GM04503 (cell line): ENCODE measurements at places on chromosomes 1 and 21.

DNA sequence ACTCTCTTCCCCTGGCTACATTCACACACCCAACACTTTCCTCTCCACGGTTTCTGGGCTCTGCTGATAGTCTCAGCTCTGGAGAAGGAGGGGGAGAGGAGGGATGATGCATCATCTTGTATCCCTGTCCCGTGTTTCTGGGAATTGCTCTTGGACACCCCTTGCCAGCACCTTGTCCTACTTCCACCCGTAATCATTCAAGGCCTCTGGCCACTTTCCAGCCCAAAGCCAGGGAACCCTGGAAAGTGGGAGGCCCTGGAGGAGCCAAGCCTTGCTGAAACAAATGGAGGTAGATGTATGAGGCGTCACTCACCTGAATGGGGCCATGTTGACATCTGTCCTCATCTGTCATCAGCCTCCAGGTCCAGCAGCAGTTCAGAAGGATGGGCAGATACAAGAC is 4.4 kb downstream of the PLEKHO1 start:
- no peak for DNase-seq

DNA sequence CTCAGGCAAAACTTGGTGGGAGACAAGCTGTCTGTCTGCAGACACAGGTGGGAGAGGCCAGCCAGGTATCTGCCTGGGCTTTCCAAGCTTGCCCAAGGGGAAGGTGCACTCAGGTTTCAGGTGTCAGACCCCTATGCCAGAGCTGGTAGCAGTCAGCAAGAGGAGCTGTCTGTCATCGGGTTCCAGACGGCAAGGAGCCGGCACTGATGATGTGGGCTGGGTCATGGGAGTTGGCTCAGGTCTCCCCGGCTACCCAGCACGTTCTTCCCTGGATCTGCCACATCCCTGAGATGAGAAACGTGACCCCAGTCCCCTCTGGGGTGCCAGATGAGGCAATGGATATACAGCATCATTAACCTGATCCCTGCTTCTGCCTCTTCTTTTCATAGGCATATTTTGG is 23.0 kb downstream of the TMCC2 start:
- no peak for DNase-seq

DNA sequence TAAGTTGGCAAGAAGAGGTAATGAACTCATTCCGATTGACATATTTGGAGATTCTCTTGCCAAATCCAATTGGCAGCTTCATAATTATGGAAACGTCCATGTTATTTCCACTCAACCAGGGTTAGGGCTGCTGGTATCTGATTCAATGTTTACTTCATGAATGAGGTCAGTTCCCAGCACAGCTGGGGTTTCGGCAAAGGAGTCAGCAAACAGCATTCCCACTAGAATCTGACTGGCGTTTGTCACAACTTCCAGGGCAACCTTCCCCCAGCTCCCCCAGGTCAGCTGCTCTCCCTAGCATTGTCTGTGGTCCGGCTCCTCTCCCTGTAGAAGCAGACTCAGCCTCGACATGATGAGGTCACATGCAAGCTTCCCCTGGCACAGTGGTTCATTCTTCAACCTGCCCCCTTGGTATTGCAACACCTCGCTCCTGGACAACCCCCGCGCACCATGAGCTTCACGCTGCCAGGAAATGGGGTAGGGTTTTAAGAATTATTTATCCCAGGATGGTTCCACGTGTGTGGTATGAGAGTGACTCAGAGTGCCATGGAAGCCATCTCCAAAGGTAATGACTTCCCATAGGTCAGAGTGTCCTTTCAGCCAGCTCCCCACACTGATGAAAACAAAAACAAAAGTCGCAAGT is 100.7 kb upstream of the SLC25A33 start:
- no peak for DNase-seq

- DNase-seq: no peak
Measured at GRCh38 chr1:161768461-161768860, 2.3 kb downstream of the ATF6 start.

- no peak for DNase-seq
Measured at GRCh38 chr1:156488566-156489165, 11.9 kb downstream of the MEF2D start.

DNA sequence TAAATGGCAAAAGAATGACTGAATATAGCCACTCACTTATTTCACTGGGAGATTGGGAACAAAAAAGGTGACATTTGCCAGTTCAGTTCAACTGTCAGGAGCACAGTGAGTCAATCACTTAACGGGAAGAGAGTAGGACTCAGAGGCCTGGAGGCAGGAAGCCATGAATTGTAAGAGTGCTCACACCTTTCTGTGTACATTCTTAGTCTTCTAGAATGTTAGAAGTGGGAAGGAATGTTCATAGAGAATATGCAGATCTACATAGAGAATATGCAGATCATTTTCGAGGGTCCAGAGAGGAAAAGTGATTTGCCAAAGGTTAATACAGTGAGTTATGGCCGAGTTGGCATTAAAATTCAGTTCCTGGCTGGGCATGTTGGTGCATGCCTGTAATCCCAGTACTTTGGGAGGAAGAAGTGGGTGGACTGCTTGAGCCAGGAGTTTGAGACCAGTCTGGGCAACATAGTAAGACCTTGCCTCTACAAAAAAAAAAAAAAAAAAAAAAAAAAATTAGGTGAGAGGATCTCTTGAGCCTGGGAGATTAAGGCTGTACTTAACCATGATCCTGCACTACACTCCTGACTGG is 8.3 kb downstream of the IL20 start:
- no peak for DNase-seq

DNA sequence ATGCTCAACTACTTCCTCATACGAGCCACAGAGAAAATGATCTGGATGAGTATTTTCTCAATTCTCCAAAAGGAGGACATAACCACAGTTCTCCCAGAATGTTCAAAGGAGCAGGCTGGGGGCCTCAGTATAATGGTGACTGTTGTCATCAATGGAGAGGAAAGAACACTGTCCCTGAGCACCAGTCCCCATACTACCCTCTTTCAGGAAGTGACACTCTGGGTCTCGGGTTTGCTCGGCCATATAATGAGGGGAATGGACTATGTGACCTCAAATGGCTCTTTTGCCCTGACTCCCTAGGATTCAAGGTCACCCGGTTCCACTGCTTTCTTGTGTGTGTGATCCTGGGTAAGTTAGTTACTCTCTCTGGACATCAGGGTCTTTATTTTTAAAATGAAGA is 22.8 kb downstream of the SLC9A1 start:
- no peak for DNase-seq
